ENCODE measurements at places on chromosomes 6 and 20.
A peak's percentile ranks its signal among the peaks of the same experiment; 100 is the strongest.

GRCh38 chr6:3540253-3540820 is 83.5 kb upstream of the SLC22A23 start:
- DNase-seq, result no peak

DNA sequence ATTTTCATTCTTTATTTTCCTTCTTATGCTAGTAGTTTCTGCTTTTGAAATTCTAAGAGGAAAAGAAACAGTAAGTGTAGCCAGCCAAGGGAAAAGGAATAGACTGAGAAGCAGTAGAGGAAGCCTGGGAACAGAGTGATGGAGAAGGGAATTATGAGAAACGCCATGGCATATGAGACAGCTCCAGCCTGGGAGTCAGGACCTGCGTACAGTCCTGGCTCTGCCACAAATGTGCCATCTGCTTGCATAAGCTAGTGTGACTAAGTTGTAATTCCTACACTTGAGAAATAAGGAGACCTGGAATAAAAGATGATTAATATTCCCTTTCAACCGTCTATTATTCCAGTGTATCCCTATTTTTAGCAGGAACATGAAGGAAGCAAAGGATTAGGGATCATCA is 47.5 kb downstream of the OSTM1 start:
- no peak for DNase-seq

DNA sequence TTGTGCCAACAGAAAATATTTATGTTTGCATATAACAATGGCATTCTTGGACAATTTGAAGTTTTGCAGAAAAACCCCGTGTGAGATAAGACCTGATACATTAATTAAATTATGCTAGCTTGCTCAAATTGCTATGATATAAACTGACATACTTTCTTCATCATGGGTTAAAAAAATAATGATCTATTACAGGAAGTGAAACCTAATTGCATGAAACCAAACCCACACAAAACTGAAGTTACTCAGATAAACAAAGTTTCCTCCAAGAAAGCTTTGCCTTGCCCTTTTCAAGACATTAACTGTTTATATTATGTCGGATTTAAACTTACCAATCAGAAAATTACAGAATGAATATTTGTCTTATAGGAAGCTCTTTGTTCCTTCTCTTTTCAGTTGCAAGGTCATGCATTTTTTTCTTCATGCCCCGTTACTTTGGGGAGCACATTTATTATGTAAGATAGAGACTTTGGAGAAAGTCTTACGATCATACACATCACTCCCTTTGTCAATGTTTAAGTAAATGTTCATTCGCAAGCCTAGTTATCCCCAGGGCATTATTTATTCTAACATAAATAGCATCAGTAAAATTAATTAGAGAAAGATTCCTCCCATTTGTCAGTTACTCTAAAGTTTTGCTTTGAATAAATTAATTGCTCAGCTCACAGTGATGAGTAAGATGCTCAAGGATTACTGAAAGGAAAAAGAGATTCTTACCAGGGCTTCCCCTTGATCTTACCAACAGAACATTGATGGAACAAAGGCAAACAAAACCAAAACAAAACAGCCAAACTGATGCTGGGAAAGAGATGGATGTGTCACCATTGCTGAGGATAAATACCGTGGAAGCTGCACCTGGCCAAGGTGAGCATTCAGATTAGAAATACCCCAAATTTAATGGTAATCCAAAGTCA is 14.8 kb upstream of the TMEM244 start:
- peak; percentile 72 for DNase-seq

- DNase-seq, result no peak
These were observed 139.1 kb upstream of the POU3F2 start for GRCh38 chr6:98695091-98695801.

- peak; percentile 60 for DNase-seq
These were observed 19.3 kb downstream of the TOP1 start for GRCh38 chr20:41047975-41048305.

- DNase-seq, result no peak
These were observed 67.9 kb upstream of the STX16 start for GRCh38 chr20:58583176-58583575.

DNA sequence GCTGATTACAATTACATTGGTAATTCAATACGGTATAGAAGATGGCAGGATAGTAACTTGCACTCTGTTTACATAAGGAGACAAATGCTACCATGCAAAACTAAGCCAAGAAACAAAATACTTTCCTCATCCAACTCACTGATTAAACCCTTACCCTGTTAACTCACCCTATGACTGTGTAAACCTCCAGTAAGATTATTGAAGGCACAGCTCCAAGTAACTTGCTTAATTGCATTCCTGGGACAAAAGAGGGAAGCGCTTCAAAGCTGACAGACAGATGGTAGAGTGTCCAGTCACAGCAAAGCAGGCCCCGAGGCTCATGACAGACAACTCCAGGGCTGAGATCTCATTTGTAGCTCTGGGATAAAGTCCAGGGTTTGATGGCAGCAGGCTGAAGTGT is 6.9 kb upstream of the KIF16B start:
- DNase-seq, result no peak

DNA sequence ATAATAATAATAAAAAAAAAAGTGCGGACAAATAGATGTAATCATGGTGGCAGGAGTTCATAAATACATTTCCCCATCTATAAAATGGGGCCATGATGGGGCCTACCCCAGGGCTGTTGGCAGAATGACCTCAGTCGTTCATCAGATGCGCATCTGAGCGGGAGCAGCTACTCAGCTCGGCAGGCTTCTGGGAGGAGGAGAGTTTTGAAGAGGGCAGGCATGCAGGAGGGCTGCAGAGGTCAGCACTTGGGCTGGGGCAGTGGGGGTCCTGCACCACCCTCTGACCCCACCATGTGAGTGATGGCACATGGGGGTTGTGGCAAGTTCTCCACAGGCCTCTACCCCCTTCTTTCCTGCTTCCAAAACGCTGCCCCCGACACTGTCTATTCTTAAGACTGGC is 373.5 kb downstream of the ZFAND3 start:
- no peak for DNase-seq

GRCh38 chr6:155623450-155624178 is 168.0 kb upstream of the NOX3 start:
- DNase-seq, result no peak

DNA sequence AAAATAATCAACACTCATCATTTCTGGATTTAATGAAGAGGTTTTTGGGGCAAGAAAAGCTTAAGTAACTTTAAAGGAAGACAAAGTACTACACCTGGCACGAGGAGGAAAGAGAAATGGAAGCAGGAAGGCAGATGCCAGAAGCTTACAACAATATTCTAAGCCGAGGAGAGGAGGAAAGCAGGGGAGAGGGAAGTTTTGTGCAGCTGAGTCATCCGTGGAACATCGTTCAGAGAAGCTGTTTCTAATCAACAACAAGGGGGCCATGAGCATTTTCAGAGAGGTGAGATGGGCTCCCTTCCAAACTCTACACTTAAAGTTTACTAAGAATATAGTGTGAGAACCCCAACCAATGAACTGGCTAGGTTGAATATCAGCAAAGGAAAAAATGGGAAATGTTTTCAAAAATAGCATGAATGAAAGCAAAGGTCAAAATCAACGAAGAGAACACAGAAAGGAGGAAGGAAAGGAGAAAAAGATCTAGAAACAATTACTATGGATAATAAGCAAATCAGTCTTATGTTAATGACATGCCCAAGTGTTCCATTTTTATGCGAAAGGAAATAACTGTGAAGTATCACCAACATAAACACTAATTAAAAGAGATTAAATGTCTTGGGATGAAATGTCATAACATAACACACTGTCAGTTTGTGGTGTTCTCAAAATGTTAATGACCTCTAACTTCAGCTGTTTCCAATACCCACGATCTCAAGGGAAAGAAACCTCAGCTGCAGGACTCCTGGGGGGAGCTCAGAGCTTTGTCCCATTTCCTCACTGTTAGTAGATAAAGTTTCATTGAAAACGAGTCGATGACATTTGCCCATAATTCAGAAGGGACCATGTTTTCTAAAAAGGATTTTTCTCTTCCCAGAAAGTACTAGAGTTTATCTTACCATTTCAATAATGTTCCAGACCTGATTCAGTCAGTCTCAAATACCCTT is 203.4 kb upstream of the STXBP5 start:
- DNase-seq, result no peak
